ENCODE measurements at places on chromosomes 1 and 21.

- no peak for DNase-seq
Measured at GRCh38 chr21:42239556-42239955, 20.6 kb downstream of the ABCG1 start.

DNA sequence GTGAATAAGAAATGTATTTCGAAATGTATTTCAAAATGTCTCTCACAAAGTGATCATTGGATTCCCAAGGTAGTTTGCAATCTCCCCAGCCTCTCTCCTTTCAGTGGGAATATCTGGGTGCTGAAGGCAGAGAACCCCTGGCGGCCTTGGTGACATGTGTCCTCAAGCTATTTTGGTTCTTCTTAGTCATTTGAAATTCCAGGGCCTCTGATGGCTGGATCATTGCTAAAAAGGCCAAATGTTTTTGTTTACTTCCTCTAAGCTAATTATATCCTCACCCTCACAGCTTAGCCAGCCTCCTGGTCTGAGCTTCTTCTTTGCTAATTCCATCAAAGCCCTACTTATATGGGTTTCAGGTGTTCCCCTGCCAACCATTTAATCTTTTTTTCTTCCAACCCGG, 71.2 kb downstream of the LRRC40 start:
- DNase-seq = no peak

GRCh38 chr1:182672487-182672836, 11.9 kb downstream of the RGS8 start:
- no peak for DNase-seq

DNA sequence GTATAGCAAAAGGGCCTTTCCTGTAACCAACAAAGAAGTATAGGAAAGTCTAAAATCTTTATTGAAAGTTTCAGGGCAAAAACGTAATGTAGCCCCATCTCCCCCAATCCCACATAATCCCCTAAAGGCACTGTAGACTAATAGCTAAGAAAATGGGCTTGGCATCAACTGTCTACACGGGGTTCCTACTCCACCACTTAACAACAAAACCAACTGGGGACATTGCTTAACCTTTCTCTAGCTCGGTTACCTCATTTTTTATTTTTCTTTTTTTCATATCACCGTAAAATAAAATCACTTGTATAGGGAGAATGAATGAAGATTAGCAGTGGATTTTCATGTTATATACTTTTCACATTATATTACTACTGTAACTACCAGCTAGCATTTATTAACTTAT, 12.3 kb downstream of the MACF1 start:
- DNase-seq = no peak

GRCh38 chr1:62654744-62655143, 33.4 kb downstream of the DOCK7 start:
- no peak for DNase-seq

- no peak for DNase-seq
Measured at GRCh38 chr1:214565310-214565709, 13.9 kb upstream of the PTPN14 start.

- no peak for DNase-seq
Measured at GRCh38 chr1:162321809-162322422, 54.7 kb downstream of the SPATA46 start.

DNA sequence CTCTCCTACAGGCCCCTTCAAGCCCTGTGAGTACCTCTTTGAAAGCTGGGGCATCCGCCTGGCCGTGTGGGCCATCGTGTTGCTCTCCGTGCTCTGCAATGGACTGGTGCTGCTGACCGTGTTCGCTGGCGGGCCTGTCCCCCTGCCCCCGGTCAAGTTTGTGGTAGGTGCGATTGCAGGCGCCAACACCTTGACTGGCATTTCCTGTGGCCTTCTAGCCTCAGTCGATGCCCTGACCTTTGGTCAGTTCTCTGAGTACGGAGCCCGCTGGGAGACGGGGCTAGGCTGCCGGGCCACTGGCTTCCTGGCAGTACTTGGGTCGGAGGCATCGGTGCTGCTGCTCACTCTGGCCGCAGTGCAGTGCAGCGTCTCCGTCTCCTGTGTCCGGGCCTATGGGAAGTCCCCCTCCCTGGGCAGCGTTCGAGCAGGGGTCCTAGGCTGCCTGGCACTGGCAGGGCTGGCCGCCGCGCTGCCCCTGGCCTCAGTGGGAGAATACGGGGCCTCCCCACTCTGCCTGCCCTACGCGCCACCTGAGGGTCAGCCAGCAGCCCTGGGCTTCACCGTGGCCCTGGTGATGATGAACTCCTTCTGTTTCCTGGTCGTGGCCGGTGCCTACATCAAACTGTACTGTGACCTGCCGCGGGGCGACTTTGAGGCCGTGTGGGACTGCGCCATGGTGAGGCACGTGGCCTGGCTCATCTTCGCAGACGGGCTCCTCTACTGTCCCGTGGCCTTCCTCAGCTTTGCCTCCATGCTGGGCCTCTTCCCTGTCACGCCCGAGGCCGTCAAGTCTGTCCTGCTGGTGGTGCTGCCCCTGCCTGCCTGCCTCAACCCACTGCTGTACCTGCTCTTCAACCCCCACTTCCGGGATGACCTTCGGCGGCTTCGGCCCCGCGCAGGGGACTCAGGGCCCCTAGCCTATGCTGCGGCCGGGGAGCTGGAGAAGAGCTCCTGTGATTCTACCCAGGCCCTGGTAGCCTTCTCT, 23.5 kb downstream of the UBE2T start:
- DNase-seq = no peak

DNA sequence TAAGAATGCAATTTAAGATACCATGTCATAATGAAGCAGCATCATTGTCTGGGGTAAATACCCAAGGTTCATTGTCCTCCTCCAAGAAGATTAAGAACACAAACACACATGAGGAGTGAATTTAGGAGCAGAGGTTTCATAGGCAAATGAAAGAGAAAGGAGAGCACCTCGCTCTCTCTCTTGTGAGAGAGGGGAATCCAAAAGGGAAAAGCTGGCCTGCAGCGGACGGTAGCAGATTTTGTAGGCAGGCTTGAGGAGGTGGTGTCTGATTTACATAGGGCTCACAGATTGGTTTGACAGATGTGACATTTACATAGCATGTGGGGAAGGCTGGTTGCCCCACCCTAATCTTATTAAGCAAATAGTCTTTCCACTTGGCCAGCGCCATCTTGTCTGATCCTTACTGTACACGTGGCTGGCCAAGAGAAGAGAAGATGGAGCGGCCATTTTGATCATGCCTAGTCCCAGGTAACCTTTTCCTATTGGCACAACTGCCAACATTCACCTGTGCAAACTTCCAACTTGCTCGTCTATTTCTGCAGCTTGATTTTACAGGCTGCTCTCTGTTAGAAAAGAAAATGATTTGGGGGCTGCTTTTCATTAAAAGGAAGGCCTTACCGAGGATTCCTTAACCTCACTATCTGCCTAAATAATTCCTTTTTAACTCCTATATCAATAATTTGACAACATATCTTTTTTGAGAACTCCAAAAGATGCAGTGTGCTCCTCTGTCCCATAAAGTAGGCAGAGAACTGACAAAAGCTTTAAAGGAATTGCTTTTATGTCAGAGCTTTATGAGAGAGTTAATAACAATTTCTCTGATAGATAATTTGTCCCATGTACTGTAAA, 16.0 kb upstream of the LRRC7 start:
- DNase-seq = no peak

DNA sequence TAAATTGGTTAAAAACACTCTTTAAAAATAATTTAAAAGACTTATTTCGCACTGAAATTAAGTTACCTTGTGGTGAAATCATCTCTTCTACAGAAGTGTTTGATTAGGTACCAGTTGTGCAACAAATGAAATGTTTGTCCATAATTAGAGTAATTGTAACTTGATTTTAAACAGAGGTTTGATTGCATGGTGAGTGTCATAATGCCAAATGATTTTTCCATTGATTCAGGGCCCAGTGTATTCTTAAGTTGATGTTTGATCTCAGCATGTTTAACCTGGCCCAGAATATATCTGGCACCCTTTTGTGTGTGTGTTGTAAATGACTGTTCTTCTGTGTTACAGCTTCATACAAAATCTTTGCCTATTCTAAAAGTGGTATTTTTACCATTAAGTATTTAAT, 28.5 kb downstream of the LRRC8B start:
- DNase-seq = no peak

GRCh38 chr1:157176016-157176415, 37.8 kb upstream of the ETV3 start:
- no peak for DNase-seq

- no peak for DNase-seq
Measured at GRCh38 chr1:20191266-20191825, 5.0 kb upstream of the PLA2G2C start.

DNA sequence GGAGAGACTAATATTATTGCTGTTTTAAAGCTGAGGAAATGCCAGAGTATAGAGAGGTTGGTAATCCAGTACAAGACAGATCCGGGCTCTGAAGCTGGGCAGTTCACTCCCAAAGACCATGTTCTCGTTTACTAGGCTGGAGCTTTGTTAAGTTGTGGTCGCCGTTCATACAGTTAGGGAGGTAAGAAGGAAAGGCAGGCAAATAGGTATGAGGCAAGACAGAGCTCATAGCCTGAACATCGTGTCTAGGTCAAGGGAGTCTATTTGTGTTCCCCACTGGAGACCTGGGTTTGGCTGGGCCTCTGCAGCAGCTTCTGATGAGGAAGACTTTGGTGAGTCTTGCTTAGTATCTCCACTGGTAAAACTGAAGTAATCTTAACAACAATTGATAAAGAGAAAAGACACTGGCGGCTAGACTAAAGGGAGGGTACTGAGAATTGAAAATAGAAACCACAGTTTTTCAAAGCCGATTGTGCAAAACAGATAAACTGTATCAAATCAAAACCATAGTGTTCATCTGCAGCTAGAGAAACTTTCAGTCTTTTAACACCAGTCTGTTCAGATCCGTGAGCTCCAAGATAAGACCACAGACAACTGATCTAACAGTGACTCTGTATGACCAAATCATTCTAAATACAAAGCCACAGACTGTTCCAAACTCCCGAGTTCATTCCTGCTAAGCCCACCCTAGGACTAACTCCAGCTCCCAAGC, 217.0 kb upstream of the FAM78B start:
- no peak for DNase-seq

DNA sequence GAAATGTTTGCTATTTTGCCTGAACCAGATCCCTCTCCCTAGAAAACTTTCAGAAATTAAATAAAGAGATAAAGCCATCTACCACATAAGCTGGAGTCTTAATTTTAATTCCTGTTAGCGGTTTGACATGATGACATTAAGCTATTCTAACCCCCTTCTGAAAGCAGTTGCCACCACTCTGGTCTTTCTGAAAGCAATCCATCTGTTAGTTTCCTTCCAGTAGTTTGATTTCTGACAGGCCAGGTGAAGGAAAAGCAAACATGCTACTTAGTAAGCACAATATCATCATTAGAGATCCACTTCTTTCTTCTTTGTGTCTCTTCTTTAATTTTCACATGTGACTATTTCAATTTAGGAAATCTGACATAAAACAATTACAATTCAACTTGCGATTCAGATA, 39.9 kb downstream of the RGL1 start:
- DNase-seq = no peak

GRCh38 chr1:83905315-83905907, 93.5 kb downstream of the TTLL7 start:
- peak; percentile 25 for DNase-seq

GRCh38 chr1:236552901-236553300, 29.1 kb downstream of the LGALS8 start:
- DNase-seq = no peak

GRCh38 chr1:196607981-196608380, 259 bp downstream of the KCNT2 start:
- peak; percentile 43 for DNase-seq

GRCh38 chr1:17826165-17826488, 71.0 kb downstream of the ACTL8 start:
- DNase-seq = peak; percentile 27

DNA sequence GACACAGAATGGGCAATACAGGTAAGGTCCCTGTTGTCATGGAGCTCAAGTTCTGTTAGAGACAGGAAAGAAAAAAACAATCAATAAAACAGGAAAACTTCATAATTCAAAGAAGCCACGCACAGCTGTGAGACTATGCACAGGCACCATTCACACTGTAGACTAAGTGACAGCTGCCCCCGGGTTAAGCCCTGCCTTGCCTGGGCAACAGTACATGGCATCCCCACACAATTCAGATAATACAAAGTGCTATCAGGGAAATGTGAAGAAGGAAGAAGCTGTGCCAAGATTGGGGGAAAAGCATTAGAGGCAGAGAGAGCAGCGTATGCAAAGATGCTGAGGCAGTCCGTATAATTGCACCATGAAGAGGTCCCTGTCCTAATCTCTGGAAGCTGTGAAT, 9.0 kb upstream of the KCNE2 start:
- no peak for DNase-seq

GRCh38 chr1:40107290-40107959, 10.4 kb upstream of the PPT1 start:
- no peak for DNase-seq

- no peak for DNase-seq
Measured at GRCh38 chr21:38832664-38833063, 26.9 kb downstream of the ETS2 start.

GRCh38 chr1:52542085-52542688, 10.7 kb downstream of the TUT4 start:
- no peak for DNase-seq

- DNase-seq = no peak
Measured at GRCh38 chr1:147336291-147336690, 93.8 kb downstream of the CHD1L start.

DNA sequence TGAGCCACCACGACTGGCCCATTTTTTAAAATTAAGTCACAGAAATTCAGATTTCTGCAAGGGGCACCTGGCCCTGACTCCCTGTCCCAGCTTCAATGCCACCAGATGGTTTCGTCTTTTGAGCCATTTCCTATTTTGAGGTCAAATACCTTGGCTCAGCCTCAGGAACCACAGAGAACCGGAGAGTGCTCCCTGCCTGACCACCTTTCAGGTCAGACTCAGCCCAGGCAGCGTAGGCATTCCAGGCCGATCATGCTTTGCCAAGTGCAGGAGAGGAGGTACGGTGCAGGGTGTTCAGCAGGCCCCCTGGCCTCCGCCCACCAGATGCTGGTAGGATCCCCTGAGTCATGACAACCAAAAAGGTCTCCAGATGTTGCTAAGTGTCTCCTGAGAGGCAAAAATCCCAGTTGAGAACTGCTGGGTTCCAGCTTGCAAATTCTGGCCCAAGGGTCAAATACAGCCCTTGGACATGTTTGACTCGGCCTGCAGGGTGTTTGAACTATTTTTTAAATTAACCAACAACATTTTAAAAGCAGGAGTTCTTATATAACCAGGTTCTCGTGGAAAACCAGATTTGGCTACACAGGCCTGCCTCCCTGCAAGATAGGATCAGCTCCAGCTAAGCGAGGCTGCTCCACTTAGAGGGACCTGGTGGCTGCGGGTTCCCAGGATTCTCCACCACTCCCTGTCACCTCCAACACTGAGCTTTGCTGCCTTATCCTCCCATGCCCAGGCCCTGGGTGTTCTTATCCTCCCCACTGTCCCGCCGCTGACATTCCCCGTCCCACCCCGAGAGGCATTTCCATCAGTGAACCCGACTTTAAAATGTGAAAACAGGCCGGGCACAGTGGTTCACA, 61.9 kb upstream of the TARDBP start:
- no peak for DNase-seq

GRCh38 chr1:228036701-228037231, 30.0 kb downstream of the WNT3A start:
- no peak for DNase-seq

GRCh38 chr1:1732381-1732780, 8.2 kb upstream of the CDK11A start:
- DNase-seq = no peak

- DNase-seq = peak; percentile 73
Measured at GRCh38 chr1:84442256-84442655, 36.8 kb upstream of the RPF1 start.

Measured in ACHN (cell line).